ENCODE measurements at places on chromosomes 11 and 22.

DNA sequence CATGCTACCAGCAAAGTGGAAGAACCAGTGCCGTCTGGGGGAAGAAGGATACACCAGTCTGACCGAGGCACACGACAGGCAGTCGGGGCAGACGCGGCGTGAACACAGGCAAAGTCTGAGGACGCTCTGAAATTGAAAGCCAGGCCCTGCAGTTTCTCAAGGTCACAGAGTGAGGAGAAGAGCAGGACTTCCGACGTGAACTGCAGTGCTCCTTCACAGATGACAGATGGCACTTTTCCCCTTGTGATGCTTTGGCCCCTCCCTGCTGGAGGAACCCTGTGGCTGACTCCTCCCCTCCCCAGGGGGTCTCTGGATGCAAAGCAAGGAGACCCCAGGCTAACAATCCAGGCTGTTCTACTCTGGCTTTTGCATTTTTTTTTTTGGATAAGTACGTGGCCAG is 19.6 kb upstream of the JAM3 start:
- DNase-seq: no peak

GRCh38 chr11:20161230-20161918 is 1.1 kb upstream of the DBX1 start:
- no peak for DNase-seq

- DNase-seq: no peak
Observed at GRCh38 chr11:25536289-25536688, 795.6 kb upstream of the ANO3 start.

GRCh38 chr11:121257289-121257688 is 35.3 kb upstream of the SC5D start:
- no peak for DNase-seq

DNA sequence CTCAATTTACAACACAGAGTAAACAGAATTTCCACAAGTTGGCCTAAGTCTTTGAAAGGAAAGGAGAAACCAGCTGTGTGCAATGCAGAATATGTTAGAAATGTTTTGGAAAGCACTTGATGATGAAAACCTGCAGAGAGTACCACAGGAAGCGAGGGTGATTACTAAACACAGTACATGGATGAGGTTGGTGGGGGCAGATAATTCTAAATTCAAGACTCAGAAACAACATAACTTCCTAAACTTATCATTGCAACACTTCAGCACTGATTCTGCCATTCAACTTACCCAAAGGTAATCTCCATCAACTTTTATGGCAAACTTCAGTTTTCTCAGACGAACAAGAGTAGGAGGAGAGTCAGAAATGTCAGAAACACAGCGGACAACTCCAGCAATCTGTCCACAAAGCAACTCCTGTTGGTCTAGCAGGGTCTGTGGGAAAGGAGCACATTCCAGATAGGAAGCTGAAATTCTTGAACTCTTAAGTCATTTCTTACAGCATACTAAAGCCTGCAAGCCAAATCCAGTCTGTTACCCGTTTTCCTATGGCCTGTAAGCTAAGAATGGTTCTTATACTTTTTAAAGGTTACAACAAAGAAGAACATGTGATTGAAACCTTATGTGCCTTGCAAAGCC is 6.8 kb downstream of the HPS4 start:
- DNase-seq: no peak

- DNase-seq: no peak
Observed at GRCh38 chr22:44805711-44806110, 53.3 kb downstream of the ARHGAP8 start.

DNA sequence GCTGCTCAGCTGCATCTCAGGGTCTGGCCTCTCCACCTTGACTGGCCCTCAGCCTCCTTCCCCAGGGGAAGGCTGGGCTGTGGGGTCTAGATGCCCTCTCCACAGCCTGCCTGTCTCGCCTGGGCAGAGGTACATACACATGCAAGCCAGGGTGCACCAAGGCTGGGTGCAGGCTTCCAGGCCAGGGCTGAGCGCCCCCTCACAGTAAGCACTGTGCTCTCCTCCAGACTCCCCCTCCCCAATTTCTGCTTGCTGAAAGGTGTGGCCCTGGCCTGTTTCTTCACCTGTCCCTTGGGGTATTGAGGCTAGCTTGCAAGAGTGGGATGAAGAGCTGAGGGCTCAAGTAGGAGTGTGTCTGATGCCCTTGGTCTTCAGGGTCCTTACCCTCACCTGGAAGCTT is 22.5 kb downstream of the RELT start:
- DNase-seq: no peak

DNA sequence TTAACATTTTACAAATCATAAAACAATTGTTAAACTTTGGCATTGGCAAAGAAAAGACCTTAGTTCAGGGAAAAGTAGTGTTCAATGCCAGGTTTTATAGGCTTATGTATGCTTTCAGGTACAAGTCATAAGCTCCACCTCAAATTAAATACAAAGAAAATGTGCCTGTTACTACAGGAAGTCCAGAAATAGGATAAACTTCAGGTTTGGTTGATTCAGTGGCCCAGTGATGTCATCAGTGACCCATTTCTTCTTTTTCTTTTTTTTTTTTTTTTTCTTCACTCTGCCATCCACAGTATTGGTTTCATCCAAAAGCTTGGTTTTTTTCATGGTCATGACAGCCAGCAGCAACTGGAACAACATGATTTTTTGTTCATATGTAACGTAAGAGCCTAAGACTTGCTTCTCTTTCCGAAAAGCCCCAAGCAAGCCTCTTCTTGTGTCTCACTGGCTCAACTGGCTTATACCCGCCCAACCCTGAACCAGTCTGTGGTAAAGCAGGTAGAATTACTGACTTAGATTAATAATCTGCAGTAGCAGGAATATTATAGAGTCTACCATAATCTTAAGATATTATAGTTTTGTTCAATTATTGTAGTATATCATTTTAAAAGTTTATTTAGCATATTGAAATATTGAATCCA is 46.2 kb downstream of the TTC17 start:
- no peak for DNase-seq

DNA sequence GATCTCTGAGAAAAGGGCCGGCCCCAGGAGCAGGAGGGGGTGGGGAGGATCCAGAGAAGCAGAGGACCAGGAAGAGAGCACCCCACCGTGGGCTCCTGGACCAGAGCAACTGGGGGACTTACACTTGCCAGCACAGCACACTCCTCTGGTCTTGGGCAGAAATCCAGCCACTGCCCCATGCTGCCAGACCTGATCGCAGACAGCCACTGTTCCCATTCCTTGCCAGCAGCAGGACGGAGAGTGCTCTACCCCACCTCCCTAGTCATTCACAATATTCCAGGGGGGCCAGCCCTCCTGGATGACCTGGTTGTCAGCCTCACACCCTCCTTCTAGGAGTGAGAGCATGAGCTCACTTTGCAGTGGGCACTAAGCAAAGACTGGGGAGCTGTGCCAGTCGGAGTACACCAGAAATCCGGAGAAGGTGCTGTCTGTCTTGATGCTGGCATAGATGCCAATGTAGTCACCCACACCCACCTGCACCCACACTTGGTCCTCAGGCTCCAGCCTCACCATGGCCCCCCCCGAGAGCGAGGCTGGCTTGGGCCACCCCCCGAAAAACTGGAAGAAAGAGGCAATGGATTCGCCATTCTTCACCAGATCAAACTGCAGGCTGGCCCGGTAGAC is 1.6 kb downstream of the C1QTNF5 start:
- no peak for DNase-seq

DNA sequence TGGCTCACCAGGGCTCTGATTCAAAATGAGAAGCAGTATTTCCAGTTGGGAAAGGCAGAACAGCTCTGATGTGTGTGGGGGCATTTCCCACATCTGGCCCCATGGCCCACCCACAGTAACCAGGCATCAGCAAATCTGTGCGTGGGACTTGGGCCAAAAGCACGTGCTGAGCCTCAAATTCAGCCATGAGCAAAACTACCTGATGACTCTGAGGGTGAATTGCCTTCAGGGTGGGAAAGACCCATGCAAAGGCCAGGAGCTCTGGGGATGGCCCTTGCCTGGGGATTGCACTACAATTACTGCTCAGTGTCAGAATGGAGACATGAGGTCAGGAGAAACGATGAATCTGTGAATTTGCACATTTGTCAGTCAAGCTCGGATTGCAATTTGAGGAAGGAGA is 20.9 kb downstream of the TP53AIP1 start:
- DNase-seq: no peak

DNA sequence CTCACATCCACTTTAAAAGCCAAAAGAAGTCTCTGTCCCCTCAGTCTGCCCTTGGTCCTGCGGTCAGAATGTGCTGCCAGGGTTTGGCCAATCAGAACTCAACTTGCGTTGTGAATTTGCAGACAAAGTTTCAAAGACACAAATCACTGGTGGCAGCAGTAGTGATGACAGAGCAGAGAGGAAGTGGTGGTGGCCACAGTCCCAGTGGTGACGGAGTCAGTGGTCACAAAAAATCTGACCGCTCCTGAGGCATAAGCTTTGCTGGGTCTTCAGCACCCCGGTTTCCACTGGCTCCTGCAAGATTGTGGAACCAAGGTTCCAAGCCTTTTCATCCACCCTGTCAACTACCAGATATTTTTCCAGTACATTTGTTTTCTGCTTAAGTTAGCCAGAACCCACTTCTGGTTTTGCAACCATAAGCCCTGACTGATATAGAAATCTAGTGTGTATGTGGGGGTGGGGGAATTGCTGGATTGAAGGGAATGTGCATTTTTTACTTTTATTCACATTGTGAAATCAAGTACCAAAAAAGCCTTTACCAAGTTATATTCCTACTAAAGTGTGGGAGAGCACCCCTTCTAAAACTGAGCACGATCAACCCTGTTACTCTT is 112.3 kb downstream of the TMPRSS5 start:
- no peak for DNase-seq

DNA sequence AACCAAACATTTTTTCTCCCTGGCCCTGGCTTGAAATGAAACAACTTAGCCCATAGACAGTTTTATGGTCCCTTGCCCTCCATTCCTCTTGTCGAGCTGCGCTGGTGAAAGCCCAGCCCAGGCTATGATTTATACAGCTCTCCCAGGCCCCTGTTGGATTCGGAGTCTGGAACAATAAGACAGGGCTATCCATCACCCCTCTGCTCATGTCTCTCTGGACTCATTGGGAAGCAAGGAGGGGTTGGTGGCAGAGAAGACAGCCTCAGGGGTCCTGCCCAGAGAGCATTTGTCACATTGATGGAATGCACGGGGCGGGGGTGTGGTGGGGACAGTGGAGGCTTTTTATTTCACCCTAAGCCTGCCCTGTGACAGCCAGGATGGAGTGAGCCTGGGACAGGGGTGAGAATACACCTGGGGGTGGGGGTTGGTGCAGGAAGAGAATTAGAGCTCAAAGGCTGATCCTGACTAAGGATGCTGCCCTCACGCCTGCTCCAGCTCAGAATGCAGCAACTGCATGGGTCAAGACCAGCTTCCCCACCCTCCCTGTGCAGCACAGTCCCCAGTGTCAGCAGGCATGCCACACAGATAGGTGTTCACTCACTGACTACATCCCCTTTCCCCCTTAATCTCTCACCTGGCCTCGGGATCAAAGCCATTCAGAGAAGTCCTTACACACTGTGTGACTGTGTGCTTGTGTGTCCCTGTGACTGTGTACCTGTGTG is 10.0 kb upstream of the PKNOX2 start:
- DNase-seq: no peak

- DNase-seq: no peak
Observed at GRCh38 chr11:9643751-9644150, 20.1 kb upstream of the SWAP70 start.

GRCh38 chr11:66904055-66904454 is 47.2 kb downstream of the LRFN4 start:
- no peak for DNase-seq

DNA sequence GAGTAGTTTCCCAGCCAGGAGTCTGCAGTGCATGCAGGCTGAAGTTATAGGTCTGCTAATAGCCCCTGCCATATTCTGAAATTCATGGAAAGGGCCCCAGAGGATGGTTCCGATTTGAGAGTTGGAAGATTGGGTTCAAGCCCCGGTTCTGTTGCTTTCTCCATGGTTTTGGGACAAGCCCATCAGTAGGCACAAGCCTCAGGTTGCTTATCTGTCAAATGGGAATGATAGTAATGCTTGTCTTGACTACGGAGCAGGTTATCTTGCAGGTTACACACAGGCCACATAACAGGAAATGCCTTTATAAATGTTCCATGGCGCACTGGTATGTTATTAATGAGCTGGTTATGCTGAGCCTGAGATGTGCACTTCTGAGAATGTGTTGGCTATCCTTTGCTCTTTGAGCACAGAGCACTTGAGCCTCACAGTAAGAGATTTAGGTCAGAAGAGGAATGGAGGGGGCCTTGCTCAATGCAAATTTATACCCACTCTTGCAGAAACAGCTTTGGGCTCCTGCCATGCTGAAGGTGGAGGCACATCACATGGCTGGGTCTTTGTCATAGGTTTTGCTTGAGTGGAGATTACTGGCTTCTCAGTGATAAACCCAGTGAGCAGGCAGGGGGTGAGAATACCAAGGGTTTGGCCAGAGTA is 47.1 kb downstream of the ZNRF3 start:
- DNase-seq: no peak

GRCh38 chr11:30823119-30823518 is 237.0 kb upstream of the MPPED2 start:
- DNase-seq: no peak

DNA sequence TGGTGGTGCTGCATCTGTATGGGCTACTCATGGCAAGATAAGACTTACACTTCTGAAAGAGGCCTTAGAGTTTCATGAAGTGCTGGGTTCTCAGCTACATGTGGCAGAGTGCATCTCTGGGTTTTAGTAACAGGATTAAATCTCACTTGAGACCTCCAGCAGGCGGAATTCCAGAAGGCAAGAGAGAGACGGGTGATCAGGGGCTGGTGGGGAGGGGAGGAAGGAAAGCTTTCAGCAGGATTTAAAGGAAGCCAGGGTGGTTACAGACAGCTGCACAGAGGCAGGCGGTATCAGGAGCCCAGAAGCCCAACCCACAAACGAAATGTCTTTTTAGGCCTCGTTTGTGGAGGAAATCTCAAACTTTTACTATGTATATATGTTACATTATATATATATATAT is 56.2 kb upstream of the CD82 start:
- no peak for DNase-seq

DNA sequence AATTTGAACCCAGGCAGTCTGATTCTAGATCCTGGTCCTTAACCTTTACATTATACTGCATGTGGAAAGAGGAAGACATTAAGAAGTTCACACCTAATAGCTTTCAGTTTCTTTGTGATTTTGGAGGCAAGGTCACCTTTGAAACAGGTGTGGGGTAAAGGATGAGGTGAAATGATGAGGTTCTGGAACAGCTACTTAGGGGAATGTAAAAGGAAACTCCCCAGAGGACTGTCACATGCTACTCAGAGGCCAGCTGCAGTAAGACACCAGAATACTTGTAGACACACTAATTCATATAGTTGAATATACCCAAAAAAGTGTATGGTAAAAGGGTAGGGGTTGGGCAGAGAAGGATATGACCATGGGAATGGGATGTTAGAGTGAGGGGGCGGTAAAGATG is 5.4 kb downstream of the APIP start:
- DNase-seq: no peak
